ENCODE measurements at places on chromosomes 6 and 20. TPM values are rescaled to one million over a fixed set of nuclear protein-coding genes. Genes with fewer than 3 reads are reported as not detected.

PKIG gene
- 56.4 TPM for total RNA-seq

GRCh38 chr6:71383901-71384489 is 95.4 kb downstream of the OGFRL1 start:
- no peak for DNase-seq

DNA sequence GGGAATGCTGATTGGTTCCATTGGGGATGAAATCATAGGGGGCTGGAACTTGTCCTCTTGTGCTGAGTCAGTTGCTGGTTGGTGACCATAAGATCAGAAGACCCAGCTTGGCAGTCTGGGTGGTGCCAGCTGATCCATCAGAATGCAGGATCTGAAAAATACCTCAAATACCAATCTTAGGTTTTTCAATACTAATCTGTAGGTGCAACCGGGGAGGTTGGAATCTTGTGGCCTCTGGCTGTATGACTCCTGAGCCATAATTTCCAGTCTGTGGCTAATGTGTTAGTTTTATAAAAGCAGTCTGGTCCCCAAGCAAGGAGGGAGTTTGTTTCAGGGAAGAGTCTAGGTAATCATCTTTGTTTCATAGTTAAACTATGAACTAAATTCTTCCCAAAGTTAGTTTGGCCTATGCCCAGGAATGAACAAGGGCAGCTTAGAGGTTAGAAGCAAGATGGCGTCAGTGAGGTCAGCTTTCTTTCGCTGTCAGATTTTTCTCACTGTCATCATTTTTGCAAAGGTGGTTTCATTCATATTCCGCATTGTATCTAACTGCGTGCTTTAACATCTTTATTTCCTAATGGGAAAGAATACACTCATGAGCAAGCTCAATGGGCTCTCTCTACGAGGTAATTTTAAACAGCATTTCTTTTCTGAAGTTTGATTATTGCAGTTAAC is 2.0 kb downstream of the ARMH2 start:
- no peak for DNase-seq

PLCB4 gene
- total RNA-seq = 15.3 TPM
